Uterus (tissue), 4 donors: ENCODE measurements at places on chromosomes 16 and 17. TPM values are rescaled to one million over a fixed set of nuclear protein-coding genes. Genes with fewer than 3 reads are reported as not detected.

GRCh38 chr17:27591986-27592385 is 39.0 kb upstream of the LGALS9 start:
- no peaks in the 10 kb centered on the region for H3K4me1 ChIP-seq
- H3K27ac ChIP-seq, result no peak overlapping the region
- no peaks in the 10 kb centered on the region for H3K36me3 ChIP-seq
- H3K27me3 ChIP-seq, result no peaks in the 10 kb centered on the region
- no peak for DNase-seq

GRCh38 chr16:84896847-84897246 is 77.1 kb downstream of the CRISPLD2 start:
- H3K4me1 ChIP-seq, result no peaks in the 10 kb centered on the region
- H3K27me3 ChIP-seq, result no peaks in the 10 kb centered on the region
- H3K27ac ChIP-seq, result no peak overlapping the region
- no peak for DNase-seq
- H3K4me3 ChIP-seq, result no peak overlapping the region

- H3K4me3 ChIP-seq, result no peak overlapping the region
- no peak for DNase-seq
- no peaks in the 10 kb centered on the region for H3K36me3 ChIP-seq
- no peaks in the 10 kb centered on the region for H3K4me1 ChIP-seq
- H3K27ac ChIP-seq, result no peak overlapping the region
- no peaks in the 10 kb centered on the region for H3K27me3 ChIP-seq
Observed at GRCh38 chr16:30797670-30798309, 10.8 kb upstream of the ZNF629 start.

DNA sequence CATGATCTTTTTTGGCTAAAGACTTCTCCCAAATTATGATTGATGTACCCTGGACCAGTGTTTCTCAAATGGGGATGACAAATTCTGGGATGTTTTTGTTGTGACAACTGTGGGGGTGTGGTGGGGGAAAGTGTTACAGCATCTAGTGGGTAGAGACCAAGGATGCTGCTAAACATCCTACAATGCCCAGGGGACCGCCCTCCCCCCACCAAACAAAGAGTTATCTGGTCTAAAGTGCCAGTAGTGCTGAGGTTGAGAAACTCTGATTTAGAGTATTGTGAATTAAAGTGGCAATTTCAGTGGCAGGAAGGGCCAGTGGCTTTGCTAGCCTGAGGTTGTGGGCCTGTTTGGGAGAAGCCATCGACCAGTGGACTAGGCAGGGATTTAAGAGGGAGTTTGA is 33.3 kb downstream of the SLC47A2 start:
- no peaks in the 10 kb centered on the region for H3K27me3 ChIP-seq
- H3K27ac ChIP-seq, result no peak overlapping the region
- no peak for DNase-seq
- H3K4me1 ChIP-seq, result no peaks in the 10 kb centered on the region
- H3K36me3 ChIP-seq, result no peaks in the 10 kb centered on the region
- H3K4me3 ChIP-seq, result no peak overlapping the region

DNA sequence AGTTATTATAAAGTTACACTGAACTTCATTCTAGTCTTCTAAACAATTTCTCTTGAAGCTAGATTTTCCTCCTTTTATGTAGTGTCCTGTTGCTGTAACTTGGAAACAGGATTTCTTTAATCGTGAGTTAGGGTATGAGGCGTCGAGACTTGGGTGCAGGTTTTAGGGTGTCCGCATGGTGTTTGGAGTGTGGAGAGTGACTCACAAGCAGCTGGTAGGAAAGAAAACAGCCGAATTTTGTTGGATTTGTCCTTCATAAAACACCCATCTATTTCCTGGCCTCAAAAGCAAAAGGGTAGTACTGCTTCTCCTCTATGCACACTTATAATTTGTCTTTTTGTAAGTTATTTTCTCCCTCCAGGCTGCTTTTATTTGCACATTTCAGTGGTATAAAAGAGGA is 1.6 kb downstream of the RPTOR start:
- no peaks in the 10 kb centered on the region for H3K36me3 ChIP-seq
- H3K27ac ChIP-seq, result no peak overlapping the region
- no peak overlapping the region for H3K4me3 ChIP-seq
- DNase-seq, result no peak
- no peaks in the 10 kb centered on the region for H3K27me3 ChIP-seq
- peaks cover 11% of the 10 kb centered on the region for H3K4me1 ChIP-seq

OTOP3 gene
- not detected for total RNA-seq

CTRL gene
- 1.0 TPM for total RNA-seq

DRC3 gene
- 12.7 TPM for total RNA-seq

DPEP1 gene
- total RNA-seq, result not detected
